ENCODE measurements at places on chromosomes 2 and 18.

DNA sequence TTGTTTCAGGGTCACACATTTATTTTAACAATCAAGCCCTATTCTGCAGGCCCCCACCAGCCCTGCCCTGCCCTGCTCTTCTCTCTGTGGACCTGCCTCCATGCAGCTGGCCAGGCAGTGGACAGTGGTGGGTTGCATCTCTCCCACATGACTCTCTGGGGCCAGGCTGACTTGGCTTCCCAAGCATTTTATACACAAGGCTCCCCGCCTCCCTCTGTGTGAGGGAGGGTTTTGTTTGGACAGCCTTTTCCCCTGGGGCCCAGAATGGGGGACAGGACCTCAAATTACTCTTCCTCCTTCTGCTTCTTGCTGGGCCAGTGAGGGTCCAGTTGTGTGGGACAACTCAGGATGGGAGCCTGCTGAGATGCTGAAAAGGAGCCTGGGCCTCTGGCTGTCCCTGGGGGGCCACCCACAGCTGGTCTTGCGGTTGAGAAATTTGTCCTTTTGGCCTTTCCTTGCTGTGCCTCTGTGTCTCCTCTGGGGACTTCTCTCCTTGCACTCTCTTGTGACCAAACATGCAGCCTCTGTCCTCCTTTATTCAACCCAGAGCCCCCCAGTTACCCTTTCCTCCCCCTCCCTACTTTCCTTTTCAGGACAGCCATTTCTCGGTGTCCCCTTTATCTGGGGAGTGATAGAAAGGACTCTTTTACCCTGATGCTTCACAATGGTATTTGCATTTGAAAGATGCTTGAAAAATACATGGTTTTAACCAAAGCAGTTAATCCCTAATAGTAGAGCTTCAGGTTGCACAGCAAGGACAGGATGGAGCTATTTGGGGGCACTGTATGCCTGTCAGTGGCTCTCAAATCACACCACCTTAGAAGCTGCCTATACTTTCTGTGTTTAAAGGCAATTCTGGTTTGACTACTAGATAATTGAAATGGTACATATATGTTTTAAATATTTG, 151.1 kb downstream of the FHOD3 start:
- no peak for DNase-seq

DNA sequence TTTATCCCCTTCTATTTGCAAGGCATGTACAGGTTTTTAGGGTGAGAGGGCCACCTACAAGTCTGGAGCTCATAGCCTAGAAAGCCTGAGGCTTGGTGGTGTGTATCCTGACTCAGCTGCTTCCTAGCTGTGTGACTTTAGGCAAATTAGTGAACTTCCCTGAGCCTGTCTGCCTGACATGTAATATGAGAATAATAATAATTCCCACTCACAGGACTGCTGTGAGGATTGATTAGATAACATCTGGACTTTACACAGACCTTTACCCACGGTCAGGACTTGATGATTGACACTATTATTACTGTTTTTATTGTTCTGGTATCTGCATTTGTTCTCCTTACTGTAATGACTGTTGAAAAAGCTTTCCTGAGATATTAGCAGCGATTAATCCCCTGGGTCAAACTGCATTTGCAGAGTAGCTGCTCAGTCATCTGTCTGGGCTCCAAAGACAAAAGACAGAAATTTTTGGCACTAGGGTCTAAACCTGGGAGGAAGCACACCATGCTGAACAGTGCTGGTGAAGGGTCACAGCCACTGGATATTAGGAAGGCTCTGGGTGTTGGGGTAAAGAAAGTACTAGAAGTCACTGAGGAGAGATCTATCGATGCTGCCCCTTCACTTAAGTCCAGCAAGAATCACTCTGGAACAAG, 276.5 kb upstream of the FN1 start:
- DNase-seq = no peak

DNA sequence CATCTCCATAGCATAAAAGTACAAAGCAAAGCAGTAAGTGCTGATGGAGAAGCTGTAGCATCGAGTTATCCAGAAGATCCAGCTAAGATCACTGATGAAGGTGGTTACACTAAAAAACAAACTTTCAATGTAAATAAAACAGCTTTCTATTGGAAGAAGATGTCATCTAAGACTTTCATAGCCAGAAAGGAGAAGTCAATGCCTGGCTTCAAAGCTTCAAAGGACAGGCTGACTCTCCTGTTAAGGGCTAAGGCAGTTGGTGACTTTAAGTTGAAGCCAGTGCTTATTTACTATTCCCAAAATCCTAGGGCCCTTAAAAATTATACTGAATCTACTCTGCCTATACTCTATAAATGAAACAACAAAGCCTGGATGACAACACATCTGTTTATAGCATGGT, 44.0 kb downstream of the METTL8 start:
- no peak for DNase-seq

- no peak for DNase-seq
These were observed 35.2 kb downstream of the CENPO start for GRCh38 chr2:24828238-24828996.

DNA sequence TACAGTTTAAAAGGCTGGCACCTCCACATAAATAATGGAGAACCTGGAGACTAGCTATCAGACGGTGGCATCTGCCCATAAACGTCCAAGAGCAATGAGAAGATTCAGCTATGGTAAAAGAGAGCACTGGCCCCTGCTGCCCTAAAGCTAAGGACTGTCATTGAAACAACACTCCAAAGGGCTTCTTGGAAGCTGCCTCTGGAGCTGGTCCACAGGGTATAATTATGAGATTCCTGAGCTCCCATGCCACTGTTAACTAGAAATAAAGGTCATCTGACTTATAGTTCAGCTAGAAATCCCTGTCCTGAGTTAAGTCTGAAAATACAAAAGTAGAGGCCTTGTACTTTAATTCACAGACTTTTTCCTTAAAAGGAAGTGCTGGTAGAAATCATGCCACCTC, 39.9 kb upstream of the RBMS1 start:
- DNase-seq = no peak

GRCh38 chr2:65349863-65350262, 82.5 kb downstream of the SPRED2 start:
- DNase-seq = no peak
